ENCODE measurements at places on chromosomes 16 and 17.

DNA sequence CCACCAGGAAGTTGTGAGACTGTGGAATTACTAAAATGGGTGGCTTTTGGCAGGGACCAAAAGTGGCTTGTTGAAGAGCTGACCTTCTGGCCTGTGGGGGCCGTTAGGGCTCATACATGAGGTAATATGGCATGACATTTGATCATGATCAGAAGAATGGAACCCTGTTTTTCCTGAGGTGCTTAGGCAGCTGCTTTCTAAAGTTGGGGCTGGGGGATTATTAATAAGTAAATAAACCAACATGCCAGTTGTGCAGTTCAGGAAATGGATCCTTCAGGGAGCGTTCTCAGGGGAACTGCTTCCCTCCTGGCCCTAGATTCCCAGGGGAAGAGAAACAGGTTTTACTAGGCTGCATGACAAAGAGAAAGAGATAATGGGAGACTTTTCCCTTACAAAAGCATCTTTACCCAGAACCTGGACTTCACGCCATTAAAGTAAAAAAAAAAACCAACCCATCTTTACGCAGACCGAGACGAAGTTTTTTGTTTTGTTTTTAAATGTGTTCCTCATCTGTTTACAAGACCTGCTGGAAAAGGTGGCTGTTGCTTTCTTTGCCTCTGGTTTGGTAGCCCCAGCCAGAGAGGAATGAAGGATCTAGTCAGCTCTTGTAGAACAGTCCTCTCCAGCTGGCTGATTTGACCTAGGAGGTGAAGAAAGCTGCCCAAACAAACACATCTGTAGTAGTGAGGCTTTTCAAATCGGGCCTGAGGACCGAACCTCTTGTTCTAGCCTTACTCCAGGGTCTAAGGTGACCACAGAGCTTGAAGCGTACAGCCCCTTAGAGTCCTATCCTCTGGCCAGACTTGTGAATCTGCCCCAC is 22.7 kb downstream of the YPEL2 start:
- no peak for DNase-seq

DNA sequence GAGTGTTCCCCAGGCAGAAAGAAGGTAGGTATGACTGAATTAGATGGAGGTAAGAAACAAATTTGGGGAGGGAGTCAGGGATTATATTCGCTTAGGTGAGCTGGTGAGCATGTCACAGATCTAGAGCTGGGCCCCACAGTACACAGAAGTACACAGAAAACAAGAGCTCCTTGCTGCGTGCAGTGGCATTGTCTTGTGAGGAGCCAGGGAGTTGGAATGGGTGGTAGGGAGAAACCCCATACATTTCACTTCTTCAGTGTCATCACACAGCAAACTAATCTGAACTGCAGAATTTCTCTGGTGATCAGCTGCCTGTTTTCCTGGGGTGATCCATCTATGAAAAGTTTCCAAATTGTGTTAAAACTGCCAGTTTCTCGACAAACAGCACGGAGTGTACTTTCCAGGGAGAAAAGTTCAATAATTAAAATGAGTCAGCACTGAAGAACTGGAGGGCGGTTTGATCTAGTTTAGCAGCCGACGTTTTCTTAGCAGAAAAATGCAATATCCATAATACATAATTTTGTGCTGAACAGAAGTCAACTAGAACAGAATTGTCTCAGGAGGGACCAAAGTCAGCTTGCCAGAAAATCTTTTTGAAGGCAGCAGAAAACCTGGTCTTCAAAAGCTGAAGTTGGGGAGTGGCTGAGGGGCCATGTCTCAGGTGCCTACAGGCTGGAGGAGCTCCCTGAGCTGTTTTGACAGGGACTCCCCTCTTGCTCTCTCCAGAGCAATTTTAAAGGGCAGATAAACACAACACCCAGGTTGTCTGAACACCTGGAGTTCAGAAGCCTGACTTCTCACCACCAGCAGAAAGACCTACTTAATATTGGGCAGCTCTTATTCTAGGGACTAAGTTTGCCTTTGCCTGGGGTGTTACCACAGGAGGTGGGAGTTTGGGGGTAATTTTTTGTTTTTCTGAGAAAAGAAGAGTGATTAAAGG is 448.6 kb downstream of the CA10 start:
- DNase-seq: no peak

GRCh38 chr17:1150863-1151600 is 28.7 kb downstream of the ABR start:
- DNase-seq: no peak

DNA sequence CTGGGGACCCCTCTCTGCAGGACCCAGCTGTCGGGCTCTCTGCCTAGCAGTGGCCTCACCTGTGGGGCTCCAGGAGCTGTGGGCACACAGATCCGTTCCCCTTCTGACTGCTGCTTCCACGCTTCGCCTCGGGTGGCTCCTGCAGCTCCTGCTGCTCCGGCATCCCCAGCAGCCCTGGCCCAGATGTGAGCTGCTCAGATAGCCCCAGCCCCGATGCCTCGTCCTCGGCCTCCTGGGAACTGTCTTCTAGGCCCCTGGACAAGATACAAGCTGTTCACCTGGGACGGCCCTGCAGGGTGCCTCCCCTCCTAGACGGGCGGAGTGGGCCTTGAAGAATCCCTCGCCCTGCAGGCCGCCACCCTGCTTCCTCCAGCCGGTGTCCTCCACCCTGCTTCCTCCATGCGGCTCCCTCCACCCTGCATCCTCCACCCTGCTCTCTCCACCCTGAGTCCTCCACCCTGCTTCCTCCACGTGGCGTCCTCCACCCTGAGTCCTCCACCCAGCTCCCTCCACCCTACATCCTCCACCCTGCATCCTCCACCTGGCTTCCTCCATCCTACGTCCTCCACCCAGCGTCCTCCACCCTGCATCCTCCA is 11.0 kb downstream of the EMC6 start:
- no peak for DNase-seq

DNA sequence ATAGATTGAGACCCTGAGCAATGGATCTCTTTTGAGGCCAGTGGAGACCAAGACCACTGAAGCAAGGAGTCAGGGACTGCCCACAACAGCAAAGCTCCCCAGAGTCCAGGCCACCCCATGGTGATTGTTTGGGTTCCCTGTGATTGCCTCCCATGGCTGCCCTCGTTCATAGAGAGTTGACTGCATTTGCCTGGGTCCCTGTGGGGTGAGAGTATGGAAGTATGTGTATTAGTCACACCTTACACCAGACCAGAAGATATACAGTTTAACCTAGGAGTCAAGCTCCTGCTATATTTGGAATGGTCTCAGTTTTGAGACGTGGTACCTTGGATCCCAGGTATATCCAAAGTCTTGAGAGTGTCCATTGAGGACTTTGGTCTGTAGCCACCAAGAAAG is 20.2 kb downstream of the HLF start:
- DNase-seq: no peak

DNA sequence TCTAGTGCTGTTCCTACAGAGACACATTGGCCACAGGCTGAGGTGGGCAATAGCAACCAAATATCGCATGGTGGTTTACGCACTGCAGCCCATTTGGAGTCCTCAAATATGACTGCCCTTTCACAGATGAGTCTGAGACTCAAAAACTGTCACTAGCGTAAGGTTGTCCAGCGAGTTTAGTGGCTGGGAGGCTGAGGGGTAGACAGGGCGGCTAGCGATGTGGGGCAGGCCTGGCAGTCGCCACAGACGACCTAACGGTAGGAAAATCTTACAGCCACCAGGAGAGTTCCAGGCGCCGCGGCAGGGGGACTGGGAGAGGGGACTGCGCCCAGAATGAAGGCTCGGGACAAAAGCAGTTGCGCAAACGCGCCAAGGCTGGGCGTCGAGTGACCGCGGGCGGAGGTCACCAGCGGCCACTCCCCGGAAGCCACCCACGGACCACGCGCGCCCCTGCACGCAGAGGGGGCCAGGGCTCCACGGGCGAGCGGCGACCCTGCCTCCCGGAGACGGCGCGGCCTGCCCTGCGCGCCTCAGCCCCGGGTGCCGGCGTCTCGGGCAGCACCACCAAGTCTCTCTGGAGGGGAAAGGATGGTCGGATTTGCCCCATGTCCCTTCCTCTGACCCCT is 699 bp upstream of the MAP1LC3B start:
- DNase-seq: no peak

DNA sequence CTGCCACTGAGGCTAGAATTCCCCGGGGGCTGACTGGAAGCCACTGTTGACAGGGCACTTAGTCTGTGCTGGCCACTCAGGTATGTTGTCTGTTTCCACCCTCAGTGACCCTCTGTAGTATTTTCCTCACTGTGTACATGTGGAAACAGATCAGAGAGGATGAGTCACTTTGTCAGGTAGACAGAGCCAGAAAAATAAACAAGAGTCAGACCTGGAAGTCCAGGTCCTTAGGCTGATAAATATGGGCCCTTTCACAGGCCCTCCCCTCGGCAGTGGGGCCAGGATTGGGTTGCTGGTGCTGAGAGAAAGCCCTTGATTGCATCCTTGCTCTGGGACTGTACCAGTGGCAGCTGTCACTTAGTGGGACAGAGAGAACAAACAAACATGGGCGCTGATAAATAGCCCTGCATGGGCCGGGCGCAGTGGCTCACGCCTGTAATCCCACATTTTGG is 21.3 kb downstream of the PGS1 start:
- no peak for DNase-seq

DNA sequence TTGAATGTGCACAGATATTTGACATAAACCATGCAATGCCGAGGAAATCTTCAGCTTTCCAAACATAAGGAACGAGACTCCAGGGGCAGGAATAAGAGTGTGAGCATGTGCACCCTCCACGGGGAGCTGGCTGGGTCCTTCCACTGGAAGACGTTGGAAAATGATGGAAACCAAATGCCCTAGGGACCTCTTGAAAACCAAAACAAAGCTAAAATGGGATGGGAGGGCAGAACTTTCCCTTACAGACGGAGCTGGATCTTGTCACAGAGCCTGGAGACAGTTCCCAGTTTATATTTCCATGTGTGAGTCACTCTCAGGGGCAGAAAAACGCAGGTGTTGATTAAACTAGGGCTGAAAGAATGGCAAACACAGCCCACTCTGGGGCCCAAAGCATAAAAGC is 34.4 kb upstream of the DNAH17 start:
- DNase-seq: no peak

DNA sequence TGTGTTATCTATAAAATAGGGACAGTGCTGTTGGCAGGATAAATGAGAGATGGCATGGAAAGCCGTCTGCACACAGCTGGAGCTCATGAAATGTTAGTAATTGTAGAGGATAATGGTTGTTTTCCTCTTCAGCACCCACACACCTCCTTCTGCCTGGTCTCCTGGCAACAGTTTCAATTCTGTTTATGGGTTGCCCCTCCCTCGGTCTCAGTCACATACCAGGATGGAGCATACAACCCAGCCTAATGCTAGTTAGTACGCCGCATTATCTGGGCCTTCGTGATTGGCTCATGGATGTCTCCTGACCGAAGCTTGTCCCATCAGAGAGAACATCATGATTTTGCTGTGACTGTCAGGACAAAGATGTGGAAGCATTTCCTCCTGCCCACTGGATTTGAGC is 126.2 kb upstream of the WSCD1 start:
- DNase-seq: no peak

- DNase-seq: no peak
These were observed 66.2 kb downstream of the IRF8 start for GRCh38 chr16:85965125-85965524.

DNA sequence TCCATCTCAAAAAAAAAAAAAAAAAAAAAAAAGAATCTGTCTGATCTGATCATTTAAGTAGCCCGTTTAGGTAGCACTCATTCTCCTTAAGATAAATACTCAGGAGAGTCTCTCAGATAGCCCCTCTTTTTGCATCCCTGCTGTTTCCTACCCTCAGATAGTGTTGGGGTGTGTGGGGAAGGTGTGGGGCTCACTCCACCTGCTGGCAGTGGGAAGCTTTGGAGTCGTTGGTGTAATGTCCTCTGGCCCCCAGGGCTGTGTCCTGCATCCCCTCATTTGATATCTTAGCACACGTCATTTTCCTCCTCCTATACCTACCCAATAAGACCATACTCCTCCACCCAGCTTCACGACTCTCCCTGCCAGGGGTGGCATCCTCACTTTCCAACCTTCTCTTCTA is 20.5 kb upstream of the MYH10 start:
- DNase-seq: no peak

- no peak for DNase-seq
These were observed 182.8 kb upstream of the ELAC2 start for GRCh38 chr17:13200671-13201070.

- no peak for DNase-seq
These were observed 10.9 kb downstream of the COG4 start for GRCh38 chr16:70512456-70512855.

DNA sequence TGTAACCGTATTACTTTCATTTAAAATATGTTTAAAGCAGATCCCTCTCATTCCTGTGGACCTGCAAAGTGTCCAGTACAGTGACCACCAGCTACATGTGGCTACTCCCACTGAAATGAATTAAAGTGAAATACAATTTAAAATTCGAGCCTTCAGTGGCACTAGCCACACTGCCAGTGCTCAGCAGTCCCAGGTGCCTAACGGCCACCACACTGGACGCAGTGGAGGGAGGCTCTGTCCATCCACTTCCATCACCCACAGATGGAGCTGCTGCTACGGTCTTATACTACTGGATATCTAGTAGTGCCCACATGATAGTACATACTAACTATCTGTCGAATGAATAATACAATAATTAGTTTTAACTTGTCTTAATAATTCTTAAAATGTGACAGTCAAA is 2.3 kb upstream of the CBX2 start:
- DNase-seq: no peak

DNA sequence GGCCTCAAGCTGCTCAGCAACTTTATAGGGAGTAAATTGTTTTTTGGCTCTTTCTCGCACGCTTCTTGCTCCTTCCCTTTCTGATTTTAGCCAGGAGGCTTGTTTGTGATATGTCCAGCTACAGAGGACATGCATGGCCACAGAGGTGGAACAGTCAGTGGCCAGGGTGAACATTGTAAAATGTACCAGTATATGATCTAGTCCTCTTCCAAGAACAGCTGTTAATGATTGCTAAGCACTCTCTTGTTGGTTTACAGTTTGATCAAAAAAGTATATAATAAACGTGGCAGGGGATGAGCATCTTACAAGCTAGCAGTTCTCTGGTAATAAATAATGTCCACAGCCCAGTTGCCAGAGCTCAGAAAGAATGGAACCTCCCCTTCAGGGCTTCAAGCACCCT is 461.7 kb upstream of the DYNLRB2 start:
- DNase-seq: no peak

DNA sequence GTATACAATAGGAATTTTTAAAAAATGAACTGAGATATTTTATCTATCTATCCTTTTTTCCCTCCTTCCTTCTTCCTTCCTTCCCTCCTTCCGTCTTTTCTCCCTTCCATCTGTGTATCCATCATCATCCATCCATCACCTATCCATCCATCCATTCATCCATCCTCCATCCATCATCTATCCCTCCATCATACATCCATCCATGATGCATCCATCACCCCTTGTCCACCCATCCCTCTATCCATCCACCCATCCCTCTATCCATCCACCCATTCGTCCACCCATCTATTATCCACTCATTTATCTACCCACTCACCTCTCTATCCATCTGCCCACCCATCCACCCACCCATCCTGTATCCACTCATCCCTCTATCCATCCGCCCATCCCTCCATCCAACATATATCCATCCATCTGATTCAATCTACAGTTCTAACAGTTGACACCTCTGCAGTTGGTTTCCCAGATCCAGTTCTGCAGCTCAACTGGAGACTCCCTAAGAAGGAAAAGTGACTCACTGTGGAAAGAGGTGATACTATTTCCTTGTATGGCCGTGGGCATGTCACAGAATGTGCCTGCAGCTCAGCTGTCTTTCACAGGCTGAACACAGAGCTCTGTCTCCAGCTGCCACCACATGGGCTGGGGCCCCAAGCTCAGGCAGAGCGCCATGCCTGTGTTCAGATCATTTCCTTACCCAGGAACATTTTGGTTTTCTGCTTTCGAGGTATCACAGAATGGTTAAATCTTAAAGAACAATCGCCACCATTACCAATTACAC is 130.8 kb downstream of the XYLT1 start:
- DNase-seq: no peak
